ENCODE measurements at places on chromosomes 5 and 9. TPM values are rescaled to one million over a fixed set of nuclear protein-coding genes. Genes with fewer than 3 reads are reported as not detected.

DNA sequence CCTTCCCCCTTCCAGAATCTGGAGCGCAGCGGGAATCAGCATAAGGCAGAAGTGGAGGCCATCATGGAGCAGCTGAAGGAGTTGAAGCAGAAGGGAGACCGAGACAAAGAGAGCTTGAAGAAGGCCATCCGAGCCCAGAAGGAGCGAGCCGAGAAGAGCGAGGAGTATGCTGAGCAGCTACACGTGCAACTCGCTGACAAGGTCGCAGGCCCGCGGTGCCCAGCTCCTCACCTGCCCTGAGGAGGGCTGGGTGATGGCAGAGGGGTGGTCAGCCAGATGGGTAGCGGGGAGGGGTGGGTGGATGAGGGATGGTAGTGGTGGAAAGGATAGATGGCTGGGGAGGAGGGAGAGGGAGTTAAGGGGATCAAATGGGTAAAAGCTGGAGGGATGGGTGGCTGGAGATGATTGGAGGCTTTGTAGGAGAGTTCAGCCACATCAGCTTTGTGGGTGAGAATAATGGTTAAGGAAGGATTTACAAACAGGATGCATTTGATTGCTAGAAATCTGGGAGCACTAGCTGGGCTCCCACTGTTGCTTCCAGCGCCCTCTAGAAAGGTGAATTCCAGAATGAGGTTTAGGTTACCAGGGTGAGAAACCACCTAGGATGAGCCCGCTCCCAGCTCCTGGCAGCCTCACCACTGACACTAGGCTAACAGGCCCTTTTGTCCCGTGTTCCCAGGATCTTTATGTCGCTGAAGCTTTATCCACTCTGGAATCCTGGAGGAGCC lies 19.7 kb upstream of the GLE1 start:
- DNase-seq, result no peak

DNA sequence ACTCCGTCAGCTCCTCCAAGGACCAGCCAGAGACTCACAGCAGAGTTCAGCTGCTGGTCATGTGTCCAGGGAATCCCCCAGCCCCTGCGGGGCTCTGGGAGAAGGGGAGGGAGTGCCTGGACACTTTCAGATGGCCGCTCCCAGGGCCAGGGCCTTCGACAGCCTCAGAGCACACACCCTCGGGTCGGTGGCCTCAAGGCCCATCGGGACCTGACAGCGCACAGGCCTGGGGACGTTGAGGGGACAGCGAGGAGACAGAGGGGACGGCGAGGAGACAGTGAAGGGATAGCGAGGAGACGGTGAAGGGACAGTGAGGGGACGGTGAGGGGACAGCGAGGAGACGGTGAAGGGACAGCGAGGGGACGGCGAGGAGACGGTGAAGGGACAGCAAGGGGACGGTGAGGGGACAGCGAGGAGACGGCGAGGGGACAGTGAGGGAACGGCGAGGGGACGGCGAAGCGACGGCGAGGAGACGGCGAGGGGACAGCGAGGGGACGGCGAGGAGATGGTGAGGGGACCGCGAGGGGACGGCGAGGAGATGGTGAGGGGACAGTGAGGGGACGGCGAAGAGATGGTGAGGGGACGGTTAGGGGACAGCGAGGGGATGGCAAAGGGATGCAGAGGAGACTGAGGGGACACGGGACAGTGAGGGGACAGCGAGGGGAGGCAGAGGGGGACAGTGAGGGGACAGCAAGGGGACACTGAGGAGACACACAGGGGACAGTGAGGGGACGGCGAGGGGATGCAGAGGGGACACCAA lies 47.3 kb downstream of the SLC12A7 start:
- DNase-seq, result no peak

DNA sequence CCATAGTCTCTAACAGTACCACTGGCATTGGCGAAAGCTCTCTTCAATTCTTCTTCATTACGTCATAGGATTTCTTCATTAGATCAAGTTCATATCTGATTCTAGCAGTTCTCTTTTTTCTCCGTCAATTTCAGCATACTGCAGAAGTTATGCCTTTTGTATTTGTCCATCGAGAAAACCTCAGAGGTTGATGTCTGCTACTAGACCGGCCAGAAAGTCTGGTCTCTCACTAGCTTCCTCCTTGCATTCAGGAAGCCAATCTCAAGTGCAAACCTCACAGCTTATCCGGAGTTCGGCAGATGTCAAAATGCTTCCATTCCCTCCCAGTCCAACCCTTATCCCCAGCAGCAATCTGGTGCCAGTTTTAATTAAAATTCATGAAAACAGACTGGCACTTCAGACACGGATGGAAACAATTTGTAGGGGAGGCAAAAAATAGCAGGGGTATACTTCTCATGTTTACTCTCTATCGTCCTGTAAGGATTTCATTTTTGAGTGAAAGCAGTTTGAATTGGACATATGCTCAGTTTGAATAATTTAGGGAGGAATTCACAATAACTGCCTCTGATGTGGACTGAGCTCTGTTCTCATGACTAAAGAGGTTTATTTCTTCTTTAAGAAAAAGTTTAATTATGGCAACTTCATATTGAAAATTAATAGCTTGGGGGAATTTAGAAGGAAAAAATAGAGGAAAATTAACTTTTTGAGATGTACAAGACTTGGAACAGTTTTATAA lies 56.4 kb upstream of the TMC1 start:
- DNase-seq, result peak; percentile 33

DNA sequence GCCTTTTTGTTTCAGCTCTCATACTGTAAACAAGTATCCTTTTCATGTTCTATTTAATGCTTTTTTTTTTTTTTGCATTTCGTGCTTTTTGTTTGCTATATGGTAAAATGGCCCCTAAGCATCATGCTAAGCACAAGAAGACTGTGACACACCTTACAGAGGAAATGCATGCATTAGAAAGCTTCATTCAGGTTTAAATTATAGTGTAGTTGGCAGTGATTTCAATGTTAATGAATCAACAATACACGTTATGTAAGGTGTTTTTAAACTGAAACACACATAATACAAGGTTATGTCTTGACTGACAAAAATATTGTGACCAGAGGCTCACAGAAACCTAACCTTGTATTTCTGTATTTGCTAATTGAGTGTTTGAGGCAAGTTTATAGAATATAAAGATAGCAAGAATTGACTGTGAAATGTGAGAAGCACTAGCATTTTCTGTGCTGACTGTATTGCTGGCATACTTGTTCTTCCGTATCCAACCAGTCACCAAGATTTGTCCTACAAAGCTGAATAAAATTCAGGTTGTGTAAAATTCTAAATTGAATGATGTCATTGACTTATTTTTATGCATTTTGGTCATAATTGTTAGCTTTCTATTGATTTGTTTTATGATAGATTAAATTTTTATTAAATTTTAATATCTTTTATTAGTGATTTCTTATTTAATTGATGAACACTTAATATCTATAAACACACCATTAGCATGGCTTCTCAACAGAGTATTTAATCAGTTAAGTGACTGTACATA lies 4.1 kb downstream of the CFAP95 start:
- no peak for DNase-seq

GRCh38 chr9:17138503-17138902 lies 3.7 kb downstream of the CNTLN start:
- DNase-seq, result no peak

DNA sequence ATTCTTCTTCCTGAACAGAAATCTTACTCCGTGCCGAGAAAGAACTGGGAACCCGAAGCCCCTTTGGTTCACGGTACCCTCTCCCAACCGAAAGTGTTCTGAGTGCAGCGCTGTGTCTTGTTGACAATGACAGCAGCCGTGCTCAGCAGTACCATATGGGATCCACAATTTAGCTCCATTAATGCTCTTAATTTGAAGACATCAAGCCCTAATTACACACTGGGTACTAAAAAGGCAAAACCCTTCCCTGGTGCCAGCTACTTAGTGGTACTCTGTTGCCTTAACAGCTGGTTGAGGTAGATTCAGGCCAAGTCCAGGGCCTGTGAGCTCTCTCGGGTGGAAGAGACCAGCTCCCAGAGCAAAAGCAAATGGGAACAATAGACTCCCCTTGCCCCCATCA lies 24.5 kb downstream of the DDX31 start:
- DNase-seq, result no peak

Gene CSF2
- not detected for total RNA-seq

Gene CSF1R
- total RNA-seq, result 48.9 TPM

Gene HOMER1
- total RNA-seq, result 13.2 TPM

Gene LRRC19
- 2.9 TPM for total RNA-seq

Gene STPG3
- 1.9 TPM for total RNA-seq
